Fibroblast of skin of right quadriceps (primary cell): ENCODE measurements at places on chromosomes 6 and 20.

DNA sequence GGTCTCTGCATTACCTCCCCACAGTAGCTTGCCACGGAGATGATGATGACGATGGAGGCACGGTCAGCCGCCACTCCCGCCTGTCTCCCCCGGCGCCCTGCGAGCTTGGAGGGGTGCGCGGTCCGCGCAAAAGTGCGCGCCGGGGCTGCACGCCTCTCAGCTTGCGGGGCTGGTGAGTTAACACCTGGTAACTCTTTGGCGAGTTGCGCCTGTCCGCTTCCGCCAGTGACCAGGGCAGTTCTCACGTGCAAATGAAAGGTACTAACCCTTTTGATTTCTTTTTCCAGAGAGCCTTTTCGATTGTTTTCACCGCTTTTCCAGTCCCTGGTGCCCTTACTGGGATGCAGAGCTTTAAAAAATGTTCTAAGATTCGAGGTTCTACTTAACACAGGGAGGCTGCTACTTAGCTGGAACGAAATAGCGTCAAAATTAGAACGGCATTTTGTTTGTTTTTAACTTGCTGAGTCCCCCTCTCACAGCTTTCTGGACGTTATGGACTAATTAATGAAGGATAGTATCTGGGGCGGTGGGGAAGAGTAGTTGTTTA lies 6.2 kb downstream of the GRIK2 start:
- DNase-seq = no peak

- DNase-seq = no peak
Measured at GRCh38 chr6:122048570-122048969, 350.9 kb upstream of the HSF2 start.

- DNase-seq = no peak
Measured at GRCh38 chr6:166493427-166494100, 92.9 kb downstream of the RAMACL start.

GRCh38 chr20:63739130-63740069 lies at the start of gene SLC2A4RG:
SLC2A4RG (plus strand) TSS chr20:63739776; CDS start chr20:63739913, 137 bp downstream.
- DNase-seq = peak; percentile 72

DNA sequence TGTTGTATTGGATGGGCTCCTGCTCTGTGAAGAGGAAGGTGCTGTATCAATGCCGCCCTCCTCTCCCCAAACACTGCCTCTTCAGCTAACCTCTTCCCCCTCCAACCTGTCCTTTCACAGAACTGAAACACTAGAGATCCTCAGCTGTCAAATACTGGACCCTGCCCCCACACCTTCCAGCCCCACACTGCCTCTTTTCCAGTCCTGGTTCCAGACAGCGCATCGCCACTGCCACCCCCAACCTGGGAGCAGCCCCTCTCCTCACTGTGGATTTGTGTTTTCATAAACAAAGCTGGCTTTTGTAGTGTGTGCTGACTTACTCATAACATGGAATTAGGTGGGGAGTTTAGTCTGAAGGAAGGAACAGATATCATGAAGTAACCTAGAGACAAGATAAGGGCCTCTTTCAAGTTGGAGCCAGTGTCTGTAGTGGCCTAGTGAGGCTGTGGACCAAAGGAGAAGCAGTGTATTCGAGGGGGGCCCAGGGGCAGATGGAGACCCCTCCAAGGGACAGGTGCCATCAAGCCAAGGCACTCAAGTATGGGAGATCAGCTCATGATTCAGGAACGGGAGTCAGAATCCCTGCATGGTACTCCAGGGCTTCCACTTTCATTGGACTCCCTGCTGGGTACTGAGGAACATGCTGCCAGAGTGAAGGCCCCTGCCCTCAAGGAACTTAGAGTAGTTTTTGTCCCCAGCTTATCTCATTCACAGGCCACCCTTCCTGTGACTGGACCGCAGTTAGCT lies 2.1 kb downstream of the SCUBE3 start:
- DNase-seq = no peak

DNA sequence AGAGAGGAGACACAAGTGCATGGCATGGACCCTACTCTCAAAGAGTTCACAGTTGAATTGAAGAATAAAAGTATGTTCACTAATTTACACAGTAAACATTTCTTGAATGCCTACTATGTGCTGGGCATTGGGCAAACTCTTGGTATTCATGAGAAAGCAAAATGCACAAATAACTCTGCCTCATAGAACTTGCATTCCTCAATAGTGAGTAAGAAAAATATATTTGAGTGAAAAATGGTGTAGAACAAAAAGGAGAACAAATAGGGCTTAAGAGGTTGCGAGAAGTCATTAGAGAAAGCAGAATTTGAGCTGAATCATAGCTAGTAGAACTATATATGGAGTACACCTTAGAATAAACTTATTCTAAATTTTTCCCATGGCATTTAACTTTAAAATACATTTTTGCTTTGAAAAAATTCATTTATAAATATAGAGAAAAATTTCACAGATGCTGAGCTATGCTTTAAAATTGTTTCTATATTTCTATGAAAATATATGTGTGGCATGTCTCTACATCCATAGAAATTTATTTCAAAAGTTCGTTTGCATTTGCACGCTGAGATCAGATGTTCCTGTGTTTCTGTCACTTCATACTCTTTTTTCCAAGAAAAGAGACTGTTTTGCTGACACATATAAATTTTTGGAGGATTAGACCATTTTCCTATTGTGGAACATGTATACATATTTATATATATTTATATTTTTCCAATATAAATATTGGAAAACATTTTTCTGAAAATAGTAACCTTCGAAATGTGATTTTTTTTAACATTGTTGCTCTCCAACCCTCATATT lies 236.1 kb downstream of the KCNQ5 start:
- peak; percentile 39 for DNase-seq

DNA sequence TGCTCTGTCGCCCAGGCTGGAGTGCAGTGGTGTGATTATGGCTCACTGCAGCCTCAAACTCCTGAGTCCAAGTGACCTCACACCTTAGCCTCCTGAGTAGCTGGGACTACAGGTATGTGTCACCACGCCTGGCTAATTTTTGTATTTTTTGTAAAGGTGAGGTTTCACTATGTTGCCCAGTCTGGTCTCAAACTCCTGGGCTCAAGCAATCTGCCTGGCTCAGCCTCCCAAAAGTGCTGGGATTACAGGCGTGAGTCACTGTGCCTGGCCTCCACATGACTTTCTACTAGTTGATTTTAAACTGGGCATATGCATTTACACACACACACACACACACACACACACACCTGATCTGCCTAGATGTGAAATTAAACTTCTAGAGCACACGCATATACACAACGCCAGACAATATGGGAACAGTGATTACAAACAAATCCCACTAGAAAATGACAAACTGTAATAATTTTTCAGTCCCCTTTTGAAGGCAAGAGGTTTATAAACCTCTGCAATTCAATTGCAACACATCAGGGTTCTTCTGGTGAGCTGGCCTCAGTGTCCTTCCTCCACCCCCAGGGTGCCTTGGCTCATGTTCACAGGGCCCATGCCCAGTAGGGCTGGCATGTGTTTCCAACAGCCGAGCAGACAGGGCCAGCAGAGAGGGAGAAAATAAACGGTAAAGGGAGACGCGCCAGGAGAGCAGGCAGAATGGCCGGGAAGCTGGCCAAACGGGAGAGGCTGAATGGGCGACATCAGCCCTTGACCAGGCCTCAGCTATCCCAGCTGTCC lies 31.2 kb downstream of the PARD6B start:
- peak; percentile 55 for DNase-seq

DNA sequence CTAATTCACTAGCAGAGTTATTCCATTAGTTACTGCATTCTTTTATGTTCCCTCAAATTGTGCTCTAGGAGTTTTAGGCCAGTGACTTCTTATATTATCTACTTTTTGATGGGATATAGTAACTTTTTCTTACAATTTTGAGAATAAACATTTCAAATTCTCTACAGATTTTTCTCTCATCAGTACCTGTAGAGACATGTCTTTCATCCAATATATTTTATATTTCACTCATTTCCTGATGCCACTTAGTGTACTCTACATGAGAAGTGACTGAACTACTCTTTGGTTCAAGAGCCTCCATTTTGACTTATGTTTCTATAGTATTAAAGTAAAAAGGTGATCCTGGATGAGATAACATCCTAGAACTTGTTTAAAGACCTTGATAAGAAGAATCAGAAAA lies 108.5 kb downstream of the ELOVL4 start:
- DNase-seq = no peak

DNA sequence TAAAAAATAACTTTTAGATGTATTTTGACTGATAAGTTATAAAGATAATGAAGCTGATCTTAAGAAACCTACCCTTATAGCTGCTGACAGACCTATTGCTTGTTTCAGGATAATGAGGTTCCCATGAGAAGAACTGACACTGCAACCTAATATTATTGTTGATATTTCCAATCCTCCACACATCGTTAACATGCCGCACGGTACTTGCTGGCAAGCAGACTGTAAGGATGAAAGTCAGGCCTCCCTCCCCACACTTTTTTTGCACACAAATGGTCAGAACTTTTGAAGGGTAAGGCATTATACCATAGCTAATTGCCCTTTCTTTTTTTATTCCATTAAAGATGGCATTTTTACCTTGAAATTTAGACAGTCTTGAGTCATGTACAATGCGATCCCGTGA lies 210.9 kb downstream of the UST start:
- DNase-seq = no peak

DNA sequence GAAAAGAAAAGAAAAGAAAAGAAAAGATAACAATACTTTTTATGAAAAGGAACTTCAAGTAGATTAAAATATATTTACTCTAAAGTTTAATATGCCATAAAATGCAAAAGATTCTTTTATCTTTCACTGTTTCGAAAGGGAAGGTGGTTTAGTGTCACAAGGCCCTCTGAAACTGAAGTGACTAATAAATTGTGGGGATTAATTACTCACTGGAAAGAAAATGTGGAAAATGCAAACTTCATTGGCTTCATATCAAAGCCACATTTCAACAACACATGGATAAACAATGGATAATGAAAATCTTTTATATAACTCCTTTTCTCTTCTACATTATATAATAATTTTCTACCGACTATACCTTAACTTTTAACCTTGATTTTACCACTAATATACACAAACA lies 320.5 kb upstream of the RSPO3 start:
- peak; percentile 56 for DNase-seq

- DNase-seq = no peak
Measured at GRCh38 chr6:12371641-12372146, 81.5 kb downstream of the EDN1 start.

GRCh38 chr6:31906122-31906521 lies 4.2 kb upstream of the ZBTB12 start:
- DNase-seq = no peak

DNA sequence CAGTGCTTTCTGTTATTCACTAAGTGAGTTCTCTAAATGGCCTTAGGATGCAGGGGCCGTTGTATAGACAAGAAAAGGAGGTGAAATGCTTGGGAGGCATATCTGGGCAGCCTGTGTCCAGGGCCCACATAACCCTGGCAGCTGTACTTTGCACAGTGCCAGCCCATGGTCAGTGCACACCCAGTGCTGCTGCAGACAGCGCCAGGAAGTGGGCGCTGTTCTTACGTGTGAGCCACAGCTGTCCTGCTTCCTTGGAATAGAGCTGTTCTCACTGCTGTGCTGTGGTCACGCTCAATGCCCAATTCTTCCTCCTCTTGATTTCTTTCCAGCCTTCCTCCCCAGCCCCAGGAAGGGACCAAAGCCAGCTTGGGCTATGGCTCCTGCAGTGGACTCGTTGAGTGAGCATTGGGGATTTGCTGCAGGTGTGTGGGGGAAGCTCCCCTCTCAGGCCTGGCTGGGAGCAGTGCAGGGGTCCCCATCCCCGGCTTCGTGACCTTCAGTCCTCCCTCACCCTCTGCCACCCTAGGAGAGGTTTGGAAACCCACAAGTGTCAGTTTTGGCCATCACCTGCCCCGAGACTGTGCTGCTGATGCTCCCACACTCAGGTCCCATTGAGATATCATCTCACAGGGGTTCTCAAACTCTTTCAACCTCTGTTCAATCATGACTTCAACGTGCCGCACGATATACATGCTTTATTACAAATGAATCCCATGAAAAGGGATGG lies 246.8 kb upstream of the EXOC2 start:
- no peak for DNase-seq

- no peak for DNase-seq
Measured at GRCh38 chr20:48207505-48207904, 422.2 kb upstream of the SULF2 start.

DNA sequence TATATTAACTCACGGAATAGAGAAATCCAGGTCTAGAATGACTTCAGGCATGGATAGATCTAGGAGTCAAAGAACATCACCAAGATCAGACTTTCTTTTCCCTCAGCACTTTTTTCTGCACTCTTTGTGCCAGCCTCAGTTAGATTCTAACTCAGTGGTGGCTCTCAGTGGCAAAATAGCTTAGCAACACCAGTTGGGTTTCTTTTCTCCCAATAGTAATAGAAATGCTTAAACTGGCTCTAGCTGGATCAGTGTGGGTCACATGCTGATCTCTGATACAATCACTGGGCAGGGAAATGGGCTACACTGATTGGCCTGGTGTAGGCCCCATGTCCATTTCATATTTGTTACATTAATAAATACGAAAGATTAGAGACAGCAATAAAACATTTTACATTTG lies 44.2 kb upstream of the ARFGEF2 start:
- no peak for DNase-seq

- DNase-seq = peak; percentile 19
Measured at GRCh38 chr6:164106345-164106769, 691.8 kb downstream of the QKI start.

DNA sequence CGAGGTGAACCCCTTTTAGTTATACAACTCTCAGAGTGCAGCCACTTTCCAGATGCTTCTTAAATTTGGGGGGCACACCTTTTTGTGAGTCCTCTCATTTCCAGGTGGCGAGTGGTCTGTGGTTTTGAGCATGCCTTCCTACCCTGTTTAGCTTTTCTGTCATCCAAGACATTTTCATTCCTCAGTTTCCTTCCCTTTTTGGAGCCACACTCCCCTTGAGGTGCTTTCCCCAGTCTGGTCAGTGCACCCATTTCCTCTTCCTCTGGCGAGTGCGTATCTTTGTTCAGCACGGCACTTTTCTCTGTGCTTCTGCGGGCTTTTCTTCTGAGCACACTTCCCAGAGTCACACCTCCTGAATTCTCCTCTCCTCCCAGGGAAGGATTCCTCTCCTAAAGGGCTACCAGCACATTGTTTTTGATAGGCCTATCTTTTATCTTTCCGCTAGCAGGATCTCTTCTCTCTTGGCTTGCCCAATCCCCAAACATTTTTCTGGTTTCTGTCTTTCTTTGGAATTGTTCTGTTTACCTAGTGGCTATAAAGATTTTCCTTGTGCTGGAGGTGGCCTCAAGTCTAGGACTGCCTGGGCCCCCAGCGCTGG lies 1.4 kb downstream of the PHF20 start:
- DNase-seq = no peak

DNA sequence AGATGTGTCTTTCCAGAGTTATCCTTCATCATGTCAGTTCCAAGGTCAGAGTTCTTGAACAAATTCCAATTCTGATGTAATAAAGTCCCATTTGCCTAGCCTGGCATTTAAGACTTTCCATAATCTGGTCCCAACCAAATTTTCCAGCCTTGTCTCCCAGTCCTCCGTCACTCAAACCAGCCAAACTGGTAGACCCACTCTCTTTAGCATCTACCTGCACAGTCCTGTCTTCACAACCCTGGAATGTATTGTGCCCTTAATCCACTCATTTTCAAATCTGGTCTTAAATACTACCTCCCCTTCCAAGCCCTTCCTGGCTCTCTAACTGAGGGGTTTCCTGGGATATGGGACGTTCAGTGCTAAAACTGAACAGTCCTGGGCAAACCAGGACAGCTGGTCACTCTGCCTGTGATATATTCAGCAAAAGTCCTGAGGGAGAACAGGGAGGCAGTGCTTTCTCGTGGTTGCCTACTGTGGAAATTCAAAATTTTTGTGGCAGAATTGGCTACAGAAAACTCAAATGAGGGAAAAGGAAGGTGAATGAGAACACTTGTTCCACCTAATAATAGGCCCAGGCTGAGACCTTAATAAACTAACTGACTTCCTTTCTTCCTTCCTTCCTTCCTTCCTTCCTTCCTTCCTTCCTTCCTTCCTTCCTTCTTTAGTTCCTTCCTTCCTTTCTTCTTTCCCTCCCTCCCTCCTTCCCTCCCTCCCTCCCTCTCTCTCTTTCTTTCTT lies 10.8 kb upstream of the AKAP7 start:
- DNase-seq = no peak
